Activated naive CD4-positive, alpha-beta T cell treated with anti-CD3 and anti-CD28 coated beads for 36 hours (primary cell): ENCODE measurements at places on chromosomes 2 and 18.

- H3K36me3 ChIP-seq = no peaks in the 10 kb centered on the region
- DNase-seq = no peak
- H3K27me3 ChIP-seq = peaks cover 7% of the 10 kb centered on the region
- H3K27ac ChIP-seq = no peak overlapping the region
- H3K4me1 ChIP-seq = no peaks in the 10 kb centered on the region
- no peak overlapping the region for H3K4me3 ChIP-seq
Observed at GRCh38 chr18:9008709-9009635, 93.5 kb upstream of the NDUFV2 start.

GRCh38 chr2:105671156-105671555 is 73.6 kb upstream of the NCK2 start:
- no peak overlapping the region for H3K4me3 ChIP-seq
- H3K36me3 ChIP-seq = no peaks in the 10 kb centered on the region

GRCh38 chr18:23563377-23564043 is 22.8 kb downstream of the NPC1 start:
- no peak overlapping the region for H3K27ac ChIP-seq
- no peak for DNase-seq
- H3K4me3 ChIP-seq = no peak overlapping the region
- peaks cover 7% of the 10 kb centered on the region for H3K4me1 ChIP-seq
- H3K36me3 ChIP-seq = peaks cover 43% of the 10 kb centered on the region

DNA sequence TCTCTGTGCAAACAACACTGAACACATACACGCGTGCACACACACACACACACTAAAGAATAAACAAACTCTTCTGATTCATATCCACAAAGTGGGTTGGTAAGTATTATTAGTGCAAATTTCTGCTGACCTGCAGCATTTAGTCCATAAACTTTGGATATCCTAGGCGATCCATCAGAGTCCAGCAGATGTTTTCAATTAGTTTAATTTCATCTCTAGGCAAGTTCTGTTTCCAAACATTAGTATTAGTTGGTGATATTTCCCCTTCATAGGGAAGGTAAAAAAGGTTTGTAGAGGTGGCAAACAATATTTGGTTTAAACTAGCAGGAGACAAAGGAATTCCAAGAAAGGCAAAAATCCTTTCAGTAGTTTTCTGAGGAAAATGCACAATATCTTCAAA is 5.7 kb downstream of the DSEL start:
- no peaks in the 10 kb centered on the region for H3K36me3 ChIP-seq
- peaks cover 8% of the 10 kb centered on the region for H3K4me1 ChIP-seq
- no peak overlapping the region for H3K27ac ChIP-seq
- peaks cover 5% of the 10 kb centered on the region for H3K27me3 ChIP-seq

DNA sequence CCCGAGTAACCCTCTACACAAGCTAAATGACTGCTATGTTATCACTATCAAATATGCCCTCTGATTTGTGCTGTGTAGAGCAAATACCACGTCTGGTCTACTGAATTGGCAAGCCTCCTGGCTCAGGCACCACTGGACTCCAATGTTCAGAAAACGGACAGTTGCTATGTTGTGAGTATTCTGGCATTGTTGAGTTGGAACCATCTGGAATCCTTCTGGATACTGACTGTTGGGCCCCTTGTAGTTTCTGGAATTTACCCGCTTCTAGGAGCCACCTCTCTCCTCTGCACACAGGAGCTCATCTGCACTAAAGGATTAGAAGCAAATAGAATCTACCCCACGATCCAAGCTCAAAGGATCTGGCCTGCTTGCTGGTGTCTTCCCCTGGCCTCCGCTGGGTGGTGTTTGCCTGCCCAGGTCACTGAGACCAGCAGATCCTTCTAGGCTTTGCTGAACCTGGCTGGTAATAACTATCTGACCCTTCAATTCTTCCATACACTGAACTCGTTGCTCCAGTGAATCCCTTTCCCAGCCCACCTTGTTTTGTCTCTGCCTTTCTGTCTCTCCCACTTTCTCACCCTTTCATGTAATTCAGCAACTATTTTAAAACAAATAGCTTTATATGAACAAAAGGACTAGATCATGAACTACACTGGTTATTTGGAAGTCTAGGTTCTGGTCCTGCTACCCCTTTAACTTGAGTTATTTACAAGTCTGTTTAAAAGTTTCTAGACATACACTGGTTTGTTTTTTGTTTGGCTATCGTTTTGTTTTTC is 2.1 kb upstream of the HAAO start:
- no peak overlapping the region for H3K27ac ChIP-seq
- no peak for DNase-seq
- no peak overlapping the region for H3K4me3 ChIP-seq
- H3K4me1 ChIP-seq = peaks cover 25% of the 10 kb centered on the region
- H3K36me3 ChIP-seq = no peaks in the 10 kb centered on the region
- H3K27me3 ChIP-seq = peaks cover 32% of the 10 kb centered on the region

- H3K27me3 ChIP-seq = no peaks in the 10 kb centered on the region
- DNase-seq = no peak
- H3K36me3 ChIP-seq = no peaks in the 10 kb centered on the region
- H3K4me1 ChIP-seq = peaks cover 64% of the 10 kb centered on the region
Observed at GRCh38 chr18:45666520-45666919, 51.2 kb downstream of the SLC14A2 start.

DNA sequence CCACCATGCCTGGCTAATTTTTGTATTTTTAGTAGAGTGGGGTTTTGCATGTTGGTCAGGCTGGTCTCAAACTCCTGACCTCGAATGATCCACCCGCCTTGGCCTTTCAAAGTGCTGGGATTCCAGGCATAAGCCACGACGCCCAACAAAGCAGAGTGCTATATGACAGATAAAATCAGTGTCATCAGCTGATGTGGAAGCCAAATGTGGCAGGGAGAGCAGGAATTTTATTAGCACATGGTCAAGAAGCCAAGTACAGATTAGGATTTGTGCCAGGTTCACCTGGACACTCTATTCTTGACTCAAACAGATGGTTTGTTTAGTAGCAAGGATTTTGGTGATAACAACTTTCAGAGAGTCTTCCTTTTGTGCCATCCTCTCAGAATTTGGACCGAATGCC is 62.7 kb downstream of the LCLAT1 start:
- no peak for DNase-seq
- no peak overlapping the region for H3K27ac ChIP-seq
- H3K4me1 ChIP-seq = peaks cover 39% of the 10 kb centered on the region
- H3K27me3 ChIP-seq = no peaks in the 10 kb centered on the region
- peaks cover 6% of the 10 kb centered on the region for H3K36me3 ChIP-seq

DNA sequence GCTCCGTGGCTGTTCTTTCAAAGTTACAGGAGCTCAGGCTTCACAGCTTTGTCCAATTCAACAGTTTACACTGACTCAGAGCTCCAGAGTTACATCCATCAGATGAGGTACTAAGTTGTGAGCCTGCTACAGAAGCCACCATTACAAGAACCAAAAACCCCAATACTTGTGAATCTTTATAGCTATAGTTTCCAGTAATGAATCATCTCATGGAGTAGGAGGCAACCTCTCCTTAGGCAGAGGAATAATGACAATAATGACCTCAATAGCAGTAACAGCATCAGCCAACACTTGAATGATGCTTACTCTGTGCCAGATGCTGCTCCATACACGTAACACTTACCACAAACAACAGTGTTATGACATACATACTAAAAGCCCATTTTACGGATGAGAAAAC is 3.6 kb downstream of the ZC3H8 start:
- H3K36me3 ChIP-seq = peaks cover 20% of the 10 kb centered on the region
- H3K4me3 ChIP-seq = no peak overlapping the region
- H3K27ac ChIP-seq = no peak overlapping the region
- DNase-seq = peak; percentile 15
- peaks cover 7% of the 10 kb centered on the region for H3K4me1 ChIP-seq
- H3K27me3 ChIP-seq = no peaks in the 10 kb centered on the region

GRCh38 chr18:22168360-22168921 is 948 bp upstream of the GATA6 start:
- DNase-seq = no peak
- no peak overlapping the region for H3K27ac ChIP-seq
- H3K4me1 ChIP-seq = peaks cover 23% of the 10 kb centered on the region
- peak overlapping the region; percentile 39 for H3K4me3 ChIP-seq

- H3K4me3 ChIP-seq = no peak overlapping the region
- peak; percentile 20 for DNase-seq
- H3K27ac ChIP-seq = no peak overlapping the region
- peaks cover 27% of the 10 kb centered on the region for H3K4me1 ChIP-seq
- H3K36me3 ChIP-seq = no peaks in the 10 kb centered on the region
Observed at GRCh38 chr2:174716785-174717184, 47.5 kb downstream of the CHRNA1 start.

DNA sequence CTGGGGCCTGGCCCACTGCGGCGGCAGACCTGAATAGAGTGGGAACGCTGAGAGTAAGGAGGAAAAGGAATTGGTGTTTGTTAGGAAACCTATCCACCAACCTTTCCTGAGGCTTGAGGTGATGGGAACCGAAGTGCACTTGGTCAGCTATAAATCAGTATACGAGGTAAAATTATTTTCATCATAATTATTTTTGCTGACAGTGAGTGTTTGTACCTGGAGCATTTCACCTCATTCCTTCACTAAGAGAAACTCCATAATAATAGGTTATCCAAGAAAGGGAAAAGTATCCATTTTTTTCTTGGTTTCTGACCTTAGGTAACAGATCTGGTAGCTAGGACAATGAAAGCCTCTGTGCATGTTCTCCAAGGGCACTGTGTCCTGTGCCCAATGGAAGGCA is 138.6 kb upstream of the RGPD4 start:
- no peaks in the 10 kb centered on the region for H3K27me3 ChIP-seq
- no peak overlapping the region for H3K27ac ChIP-seq
- H3K4me3 ChIP-seq = no peak overlapping the region
- no peaks in the 10 kb centered on the region for H3K4me1 ChIP-seq

GRCh38 chr2:174544156-174544555 is 53.4 kb downstream of the WIPF1 start:
- peaks cover 2% of the 10 kb centered on the region for H3K36me3 ChIP-seq
- DNase-seq = peak; percentile 40
- no peaks in the 10 kb centered on the region for H3K27me3 ChIP-seq
- no peak overlapping the region for H3K27ac ChIP-seq

GRCh38 chr2:27023740-27024139 is 9.0 kb upstream of the TMEM214 start:
- no peaks in the 10 kb centered on the region for H3K4me1 ChIP-seq
- H3K4me3 ChIP-seq = no peak overlapping the region
- H3K36me3 ChIP-seq = no peaks in the 10 kb centered on the region
- no peak for DNase-seq
- no peaks in the 10 kb centered on the region for H3K27me3 ChIP-seq
- H3K27ac ChIP-seq = no peak overlapping the region

- H3K4me1 ChIP-seq = peaks cover 25% of the 10 kb centered on the region
- no peaks in the 10 kb centered on the region for H3K27me3 ChIP-seq
- H3K36me3 ChIP-seq = no peaks in the 10 kb centered on the region
- DNase-seq = no peak
Observed at GRCh38 chr2:85564144-85564563, 2.9 kb upstream of the GGCX start.

DNA sequence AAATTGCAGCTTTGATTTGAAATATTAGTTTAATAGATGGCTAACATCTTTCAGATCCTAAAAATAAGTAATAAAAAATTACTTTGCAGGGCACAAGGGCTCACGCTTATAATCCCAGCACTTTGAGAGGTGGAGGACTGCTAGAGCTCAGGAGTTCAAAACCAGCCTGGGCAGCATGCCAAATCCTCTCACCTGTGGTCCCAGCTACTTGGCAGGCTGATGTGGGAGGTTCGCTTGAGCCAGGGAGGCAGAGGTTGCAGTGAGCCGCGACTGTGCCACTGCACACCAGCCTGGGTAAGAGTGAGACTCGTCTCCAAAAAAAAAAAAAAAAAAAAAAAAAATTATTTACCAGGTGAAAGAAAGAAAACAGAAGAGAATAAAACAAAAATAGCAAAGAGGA is 449.8 kb downstream of the NRXN1 start:
- H3K27me3 ChIP-seq = no peaks in the 10 kb centered on the region
- DNase-seq = no peak
- H3K4me1 ChIP-seq = no peaks in the 10 kb centered on the region

- H3K4me3 ChIP-seq = no peak overlapping the region
- no peaks in the 10 kb centered on the region for H3K4me1 ChIP-seq
- H3K27me3 ChIP-seq = peaks cover 10% of the 10 kb centered on the region
- no peak for DNase-seq
Observed at GRCh38 chr2:75892490-75892889, 181.8 kb upstream of the GCFC2 start.

DNA sequence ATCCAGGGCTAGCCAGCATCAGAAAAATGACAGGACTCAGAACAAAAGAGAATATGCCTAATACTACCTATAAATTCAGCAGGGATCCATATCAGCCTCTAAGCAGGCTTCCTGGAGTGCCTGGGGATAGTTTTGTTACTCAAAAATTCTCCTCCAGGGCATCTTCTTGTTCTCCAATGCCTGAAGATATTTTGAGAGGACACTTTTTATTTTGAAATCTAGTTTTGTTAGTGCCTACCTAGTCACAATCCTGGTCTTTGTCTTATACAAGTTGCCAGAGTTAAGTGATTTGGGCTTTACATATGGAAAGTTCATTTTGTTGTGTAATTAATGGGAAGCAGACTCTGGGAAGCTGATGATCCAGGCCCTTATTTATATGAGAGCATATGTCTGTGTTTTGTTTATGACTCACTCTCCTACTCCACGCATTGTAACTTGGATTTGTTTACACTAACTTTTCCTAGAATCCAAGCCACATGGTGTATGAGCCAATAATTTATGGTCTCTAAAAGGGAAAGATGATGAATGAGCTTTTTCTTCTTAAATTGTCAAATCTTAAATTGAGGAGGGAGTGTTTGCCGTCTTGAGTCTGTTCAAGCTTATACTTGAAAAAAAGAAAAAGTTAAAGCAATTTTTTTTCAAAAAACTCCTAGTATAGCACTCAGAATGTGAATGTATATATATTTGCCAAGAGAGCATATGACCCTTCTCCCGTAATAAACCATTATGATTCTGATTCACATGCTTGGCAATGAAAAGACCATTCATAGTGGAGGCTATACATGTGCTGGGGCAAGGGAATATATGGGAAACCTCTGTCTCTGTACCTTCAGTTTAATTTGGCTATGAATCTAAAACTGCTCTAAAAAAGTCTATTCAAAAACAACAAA is 370.3 kb downstream of the SETBP1 start:
- H3K27me3 ChIP-seq = no peaks in the 10 kb centered on the region
- no peaks in the 10 kb centered on the region for H3K4me1 ChIP-seq
- no peak overlapping the region for H3K27ac ChIP-seq
- no peak overlapping the region for H3K4me3 ChIP-seq
- DNase-seq = no peak
- H3K36me3 ChIP-seq = no peaks in the 10 kb centered on the region

DNA sequence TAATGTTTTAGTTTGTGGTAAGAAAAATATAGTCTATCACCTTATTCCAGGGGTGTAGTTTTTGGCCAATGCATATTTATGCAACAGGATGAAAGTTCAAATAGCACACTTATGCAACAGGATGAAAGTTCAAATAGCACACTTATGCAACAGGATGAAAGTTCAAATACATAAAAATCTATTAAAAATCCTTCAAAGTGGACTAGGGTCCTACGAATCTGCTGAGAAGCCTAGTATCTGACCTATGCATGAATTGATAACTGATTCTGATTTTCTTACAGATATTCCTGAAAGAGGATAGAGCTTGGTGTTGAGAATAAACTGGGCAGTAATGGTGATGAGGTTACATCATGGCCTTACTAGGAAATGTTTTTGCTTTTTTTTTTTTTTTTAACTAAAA is 2.8 kb downstream of the PECR start:
- no peak overlapping the region for H3K4me3 ChIP-seq
- DNase-seq = no peak
- H3K27ac ChIP-seq = no peak overlapping the region
- no peaks in the 10 kb centered on the region for H3K27me3 ChIP-seq
- H3K36me3 ChIP-seq = no peaks in the 10 kb centered on the region

- no peaks in the 10 kb centered on the region for H3K36me3 ChIP-seq
- H3K27me3 ChIP-seq = no peaks in the 10 kb centered on the region
- no peak for DNase-seq
Observed at GRCh38 chr2:50658883-50659282, 373.0 kb downstream of the NRXN1 start.
